Stomach (tissue), 19 donors: ENCODE measurements at places on chromosomes 6 and 20. TPM values are rescaled to one million over a fixed set of nuclear protein-coding genes. Genes with fewer than 3 reads are reported as not detected.

The SLC22A2 gene
- not detected for total RNA-seq

DNA sequence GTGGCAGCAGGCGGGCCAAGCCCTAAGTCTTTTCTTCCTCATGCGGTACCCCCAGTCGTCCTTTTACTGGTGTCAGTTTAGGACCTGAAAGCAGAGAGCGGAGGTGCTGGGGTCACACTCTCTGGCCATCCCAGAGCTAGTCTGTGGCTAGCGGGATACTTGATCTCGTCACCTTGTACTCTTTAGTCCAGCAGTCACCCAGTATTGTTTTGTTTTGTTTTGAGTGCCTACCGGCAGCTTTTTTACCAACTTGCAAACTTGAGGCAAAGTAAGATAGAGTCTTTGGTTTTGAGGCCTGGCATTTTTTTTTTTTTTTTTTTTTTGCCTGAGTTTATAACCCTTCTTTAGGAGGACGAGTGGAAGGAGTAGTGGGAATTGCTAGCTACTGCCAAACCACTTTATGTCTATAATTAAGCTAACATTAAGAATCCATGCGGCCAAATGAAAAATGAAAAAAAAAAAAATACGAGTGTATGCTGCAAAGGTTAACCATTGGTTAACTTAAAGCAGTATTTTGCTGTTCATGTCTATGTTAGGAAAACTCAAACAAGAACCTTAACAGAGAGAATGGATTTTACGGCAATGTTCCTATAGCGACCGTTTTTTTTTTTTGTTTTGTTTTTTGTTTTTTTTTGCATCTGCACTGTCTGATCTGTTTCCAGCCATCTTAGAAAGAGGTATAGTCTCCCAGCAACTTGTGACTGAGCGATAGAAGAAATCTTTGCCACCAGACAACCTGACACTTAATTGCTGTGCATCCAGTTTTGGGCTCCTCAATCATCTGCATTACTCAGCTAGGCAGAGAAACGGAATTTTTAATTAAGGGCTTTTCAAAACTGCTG, 56.9 kb downstream of the FAM217A start:
- no peaks in the 10 kb centered on the region for H3K36me3 ChIP-seq
- no peak for DNase-seq
- H3K4me1 ChIP-seq: peaks cover 81% of the 10 kb centered on the region
- H3K27me3 ChIP-seq: no peaks in the 10 kb centered on the region

DNA sequence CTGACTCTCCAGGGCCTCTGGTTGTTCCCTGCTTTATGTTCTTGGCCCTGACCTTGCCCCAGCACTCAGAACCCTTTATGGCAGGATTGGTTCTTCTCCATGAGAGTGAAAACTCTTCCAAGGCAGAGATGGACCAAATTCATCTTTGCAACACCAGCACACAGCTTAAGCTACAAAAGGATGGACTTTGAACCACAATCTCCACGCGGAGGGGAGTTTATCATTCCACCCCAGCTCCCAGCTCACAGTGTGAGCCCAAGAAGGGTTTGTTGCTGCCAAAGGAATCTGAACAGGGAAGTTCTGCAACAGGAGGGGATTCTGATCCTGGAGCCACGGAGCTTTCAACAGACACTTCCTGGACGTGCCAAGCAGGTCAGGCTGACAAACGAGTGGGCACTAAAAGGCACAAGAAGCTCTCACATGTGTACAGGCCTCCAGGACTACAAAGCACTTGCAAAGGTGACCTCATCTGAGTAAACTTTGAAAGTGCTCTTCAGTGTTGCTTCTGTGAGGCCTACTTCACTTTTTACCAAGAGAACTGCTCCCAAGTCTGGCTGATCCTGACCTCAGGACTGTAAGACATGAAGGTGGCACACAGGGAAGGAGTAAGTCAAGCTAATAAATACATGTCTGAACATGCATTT, 8.9 kb downstream of the FITM2 start:
- peaks cover 12% of the 10 kb centered on the region for H3K36me3 ChIP-seq
- H3K4me1 ChIP-seq: peaks cover 9% of the 10 kb centered on the region
- peak; percentile 53 for DNase-seq
- H3K27ac ChIP-seq: no peak overlapping the region
- H3K27me3 ChIP-seq: no peaks in the 10 kb centered on the region

- no peak for DNase-seq
- H3K4me1 ChIP-seq: peaks cover 3% of the 10 kb centered on the region
- no peaks in the 10 kb centered on the region for H3K27me3 ChIP-seq
- H3K4me3 ChIP-seq: no peak overlapping the region
Observed at GRCh38 chr20:32964575-32964974, 39.7 kb downstream of the SUN5 start.

The PCSK2 gene
- 3.6 TPM for total RNA-seq

The SAPCD1 gene
- 40.8 TPM for total RNA-seq

GRCh38 chr6:49541210-49541724, 9.2 kb upstream of the C6orf141 start:
- H3K36me3 ChIP-seq: no peaks in the 10 kb centered on the region
- no peak overlapping the region for H3K27ac ChIP-seq
- H3K4me1 ChIP-seq: no peaks in the 10 kb centered on the region
- H3K27me3 ChIP-seq: no peaks in the 10 kb centered on the region
- DNase-seq: no peak
- H3K4me3 ChIP-seq: no peak overlapping the region

DNA sequence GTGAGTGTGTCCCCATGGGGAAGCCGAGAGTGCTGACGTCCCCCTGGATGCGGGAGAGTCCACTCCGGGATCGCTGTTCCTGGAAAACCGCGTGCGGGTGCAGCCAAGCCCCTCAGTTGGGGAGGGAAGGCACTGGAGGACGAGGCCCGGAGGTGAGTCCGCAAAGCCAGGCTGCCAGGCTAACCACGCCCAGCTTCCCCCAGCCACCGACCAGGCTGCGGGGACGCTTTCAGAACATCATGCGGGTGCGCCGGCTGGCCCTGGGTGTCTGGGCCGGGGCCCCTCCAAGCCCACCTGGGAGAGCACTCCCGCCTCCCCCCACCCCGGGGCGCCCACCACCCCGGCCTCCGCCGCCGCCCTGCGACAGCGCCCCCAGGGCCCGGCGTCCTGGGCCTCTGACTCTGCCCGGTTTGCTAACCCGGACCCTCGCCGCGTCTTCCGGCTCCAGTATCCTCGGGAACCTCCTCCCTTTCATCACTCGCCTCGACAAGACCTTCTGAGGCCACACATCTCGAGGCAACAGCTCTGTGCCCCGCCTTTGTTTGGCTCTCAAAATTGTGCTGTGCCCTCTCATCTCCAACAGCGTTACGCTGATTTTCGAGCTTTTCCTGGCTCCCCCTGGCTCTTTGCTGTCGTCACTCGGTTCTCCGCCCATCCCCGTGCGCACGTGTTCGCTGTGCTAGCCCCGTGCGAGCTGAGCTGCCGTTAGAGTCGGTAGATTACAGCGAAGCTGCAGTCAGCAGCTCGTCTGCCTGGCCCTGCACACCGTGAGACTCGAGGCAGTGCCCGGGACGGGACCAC, 47.1 kb upstream of the ENTPD6 start:
- no peak overlapping the region for H3K27ac ChIP-seq
- DNase-seq: peak; percentile 86
- peaks cover 29% of the 10 kb centered on the region for H3K27me3 ChIP-seq
- H3K4me3 ChIP-seq: peak overlapping the region; percentile 36
- peaks cover 11% of the 10 kb centered on the region for H3K4me1 ChIP-seq

GRCh38 chr6:144104898-144105487, 9.6 kb upstream of the SF3B5 start:
- no peak for DNase-seq
- H3K27ac ChIP-seq: no peak overlapping the region
- no peaks in the 10 kb centered on the region for H3K4me1 ChIP-seq
- H3K4me3 ChIP-seq: no peak overlapping the region
- H3K36me3 ChIP-seq: no peaks in the 10 kb centered on the region
- no peaks in the 10 kb centered on the region for H3K27me3 ChIP-seq

The FOXA2 gene
- 62.0 TPM for total RNA-seq
